SW480 (cell line): ENCODE measurements at places on chromosomes 5 and 9.

- peak; percentile 45 for DNase-seq
These were observed 28.0 kb downstream of the RFK start for GRCh38 chr9:76366275-76366674.

GRCh38 chr9:97365634-97366033 is 46.3 kb upstream of the TDRD7 start:
- no peak for DNase-seq

- DNase-seq, result no peak
These were observed 59.1 kb upstream of the ZFAND5 start for GRCh38 chr9:72424131-72424530.

GRCh38 chr5:108420158-108420557 is 38.3 kb upstream of the FBXL17 start:
- no peak for DNase-seq

DNA sequence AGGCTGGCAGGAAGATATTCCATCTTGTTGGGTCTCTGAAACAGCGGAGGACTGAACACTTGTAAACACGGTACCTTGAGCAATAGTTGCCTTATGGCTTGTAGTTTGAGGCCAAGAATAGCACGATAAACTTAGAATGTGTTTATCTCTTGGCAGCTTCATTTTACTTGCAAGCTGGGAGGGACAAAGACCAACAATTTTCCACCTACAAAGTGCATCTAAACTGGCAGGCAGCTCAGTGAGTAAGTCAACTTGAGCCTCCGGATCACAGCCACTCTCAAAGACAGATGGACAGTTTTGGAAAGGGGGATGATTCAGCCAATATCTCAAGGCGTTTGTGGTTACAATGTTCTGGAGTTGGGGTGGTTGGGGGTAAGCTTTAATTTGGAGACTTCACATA is 652.6 kb downstream of the CETN3 start:
- no peak for DNase-seq

DNA sequence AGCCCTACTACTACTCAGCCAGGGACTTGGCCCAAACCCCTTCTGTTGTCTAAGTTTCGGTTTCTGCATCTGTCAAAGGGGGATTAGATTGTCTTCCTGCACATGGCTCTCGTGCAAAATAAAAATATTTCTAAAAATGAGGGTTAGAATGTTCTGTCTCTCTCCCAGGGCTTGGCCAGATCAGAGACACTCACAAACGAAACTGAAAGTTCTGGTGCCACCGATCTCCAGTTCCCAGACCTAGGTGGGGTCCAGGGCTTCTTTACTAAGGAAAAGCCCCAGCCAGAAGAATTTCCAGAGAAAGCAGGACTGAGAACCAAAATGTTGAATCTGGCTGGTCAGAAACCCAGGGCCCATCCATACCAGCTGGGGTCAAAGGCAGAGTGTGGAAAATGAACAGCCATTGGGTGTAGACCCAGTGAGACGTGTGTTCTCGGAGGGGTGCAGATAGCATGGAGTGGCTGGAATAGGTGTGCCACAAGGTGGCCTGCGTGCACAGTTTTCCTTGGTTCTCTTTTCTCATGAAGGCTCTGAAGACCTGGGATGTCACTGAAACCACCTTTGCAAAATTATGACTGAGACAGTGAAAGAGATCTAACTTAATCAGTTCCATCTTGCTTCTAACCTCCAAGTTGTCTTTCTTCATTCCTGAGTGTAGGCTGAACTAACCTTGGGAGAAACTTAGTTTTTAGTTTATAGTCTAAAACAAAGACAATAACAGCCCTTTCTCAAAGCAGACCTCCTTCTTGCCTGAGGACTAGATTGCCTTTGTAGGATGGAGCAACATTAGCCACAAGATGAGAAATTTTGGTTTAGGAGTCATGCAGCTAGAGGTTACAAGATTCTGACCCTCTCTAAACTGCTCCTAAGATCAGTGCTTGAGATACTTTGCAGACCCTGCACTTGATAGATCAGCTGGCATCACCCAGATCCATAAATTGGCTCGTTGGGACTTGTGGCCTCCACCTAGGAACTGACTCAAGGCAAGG is 2.3 kb upstream of the SLC23A1 start:
- DNase-seq, result peak; percentile 44

GRCh38 chr9:121962421-121962820 is 130.7 kb downstream of the TTLL11 start:
- DNase-seq, result no peak

DNA sequence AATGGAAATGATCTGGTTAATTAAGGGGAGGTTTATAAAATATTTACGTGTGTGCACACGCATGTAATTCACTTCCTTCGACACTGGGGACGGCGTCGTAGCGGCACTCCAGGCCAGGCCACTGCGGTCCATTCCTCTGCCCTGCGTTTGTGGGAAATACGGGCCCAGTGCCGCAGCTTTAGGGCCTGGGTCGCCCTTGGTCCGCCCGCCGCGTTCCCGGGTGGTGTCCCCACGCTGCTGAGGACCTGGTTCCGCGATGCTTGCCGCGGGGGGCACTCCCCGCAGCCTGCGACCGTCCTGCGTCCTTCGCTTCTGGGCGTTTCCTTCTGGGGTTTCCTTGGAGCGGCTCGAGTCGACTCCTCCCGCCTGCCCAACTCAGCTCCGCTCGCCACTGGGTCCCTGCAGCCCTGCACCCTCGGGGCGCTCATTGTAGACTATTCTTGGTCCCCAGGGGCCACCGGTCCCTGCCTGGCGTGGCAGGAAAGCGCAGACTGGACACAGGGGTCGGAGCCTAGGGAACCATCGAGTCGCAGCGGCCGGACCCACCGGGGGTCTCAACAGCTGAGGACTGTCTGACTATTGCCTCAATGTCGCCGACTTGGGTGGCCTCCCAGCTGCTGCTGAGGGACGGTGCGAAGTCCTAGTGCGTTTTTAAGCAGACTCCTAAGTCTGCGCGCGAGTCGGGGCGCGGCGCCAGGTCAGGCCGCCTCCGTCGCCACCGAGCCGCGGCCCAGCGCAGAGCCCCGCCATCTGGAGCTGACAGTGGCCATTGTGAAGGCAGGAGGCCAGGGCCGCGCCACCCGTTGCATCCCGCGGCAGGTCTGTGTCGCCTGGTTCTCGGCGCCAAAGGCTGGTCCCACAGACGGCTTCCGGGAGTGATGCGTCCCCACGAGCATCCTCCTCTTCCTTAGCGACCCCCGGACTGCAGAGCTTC is 4.4 kb upstream of the IRX1 start:
- no peak for DNase-seq

DNA sequence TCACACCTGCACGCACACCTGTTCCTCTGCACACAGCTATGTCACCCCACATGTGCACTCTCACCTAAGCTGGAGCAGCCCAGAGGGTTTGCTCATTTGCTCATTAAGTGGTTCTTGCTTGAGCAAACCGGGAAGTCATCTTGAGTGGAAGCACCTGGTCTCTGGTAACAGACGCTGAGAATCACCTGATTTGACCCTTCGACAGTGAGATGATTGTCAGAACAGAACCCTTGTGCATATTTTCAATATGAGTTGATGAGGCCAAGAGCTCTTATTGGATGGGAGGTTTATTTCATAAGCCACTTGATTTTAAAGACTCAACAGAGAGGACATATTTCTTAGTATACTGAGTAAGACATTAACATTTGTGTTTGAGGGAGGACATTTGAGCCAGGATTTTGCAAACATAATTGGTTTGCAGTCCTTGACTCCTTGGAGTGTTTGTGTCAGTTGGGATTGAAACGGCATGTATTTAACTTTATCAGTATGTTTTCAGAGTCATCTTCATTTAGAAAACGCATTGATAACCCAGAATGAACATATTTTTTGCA is 22.1 kb upstream of the LPCAT1 start:
- DNase-seq, result no peak

DNA sequence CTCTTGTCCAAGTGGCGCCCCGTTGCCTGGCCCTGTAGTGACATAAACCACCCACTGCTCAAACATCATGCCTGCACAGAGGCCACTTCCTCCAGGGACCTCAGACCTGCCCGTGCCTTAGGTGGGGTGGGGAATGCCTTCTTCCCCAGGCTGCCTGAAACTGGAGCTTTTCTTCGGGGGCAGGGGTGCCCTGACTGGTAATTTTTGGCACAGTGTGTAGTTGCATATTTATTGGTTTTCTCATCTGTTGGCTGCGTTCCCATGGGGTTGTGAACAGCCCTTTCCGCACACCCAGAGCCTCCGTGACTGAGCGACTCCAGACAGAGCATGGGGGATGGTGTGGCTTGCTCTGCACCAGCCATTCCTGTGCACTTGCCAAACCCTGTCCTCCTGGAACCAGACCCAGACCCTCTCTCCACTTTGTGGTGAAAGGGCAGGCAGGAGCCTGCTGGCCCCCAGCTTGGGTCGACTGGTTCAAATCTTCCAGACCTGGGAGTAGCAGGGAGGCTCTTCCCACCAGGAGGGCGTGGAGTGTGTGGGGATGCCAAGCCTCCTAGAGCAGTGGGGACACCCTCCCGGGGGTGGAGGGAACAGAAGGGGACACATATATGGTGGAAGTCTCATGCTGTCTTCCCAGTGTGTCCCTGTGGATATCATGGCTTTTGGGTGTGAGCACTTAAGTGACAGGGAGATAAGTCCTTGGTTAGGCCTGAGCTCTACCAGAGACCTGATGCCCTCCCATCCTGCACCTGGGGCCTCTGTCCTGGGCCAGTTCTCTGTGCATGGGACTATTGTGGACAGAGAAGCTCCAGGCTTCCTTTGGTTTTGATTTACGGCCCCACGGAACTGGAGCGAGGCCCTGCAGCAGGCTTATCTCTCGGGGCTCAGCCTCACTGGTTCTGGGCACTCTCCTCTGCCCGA is 39.6 kb downstream of the WNK2 start:
- DNase-seq, result no peak

- DNase-seq, result no peak
These were observed 114.0 kb downstream of the ADAMTS2 start for GRCh38 chr5:179231309-179231708.

DNA sequence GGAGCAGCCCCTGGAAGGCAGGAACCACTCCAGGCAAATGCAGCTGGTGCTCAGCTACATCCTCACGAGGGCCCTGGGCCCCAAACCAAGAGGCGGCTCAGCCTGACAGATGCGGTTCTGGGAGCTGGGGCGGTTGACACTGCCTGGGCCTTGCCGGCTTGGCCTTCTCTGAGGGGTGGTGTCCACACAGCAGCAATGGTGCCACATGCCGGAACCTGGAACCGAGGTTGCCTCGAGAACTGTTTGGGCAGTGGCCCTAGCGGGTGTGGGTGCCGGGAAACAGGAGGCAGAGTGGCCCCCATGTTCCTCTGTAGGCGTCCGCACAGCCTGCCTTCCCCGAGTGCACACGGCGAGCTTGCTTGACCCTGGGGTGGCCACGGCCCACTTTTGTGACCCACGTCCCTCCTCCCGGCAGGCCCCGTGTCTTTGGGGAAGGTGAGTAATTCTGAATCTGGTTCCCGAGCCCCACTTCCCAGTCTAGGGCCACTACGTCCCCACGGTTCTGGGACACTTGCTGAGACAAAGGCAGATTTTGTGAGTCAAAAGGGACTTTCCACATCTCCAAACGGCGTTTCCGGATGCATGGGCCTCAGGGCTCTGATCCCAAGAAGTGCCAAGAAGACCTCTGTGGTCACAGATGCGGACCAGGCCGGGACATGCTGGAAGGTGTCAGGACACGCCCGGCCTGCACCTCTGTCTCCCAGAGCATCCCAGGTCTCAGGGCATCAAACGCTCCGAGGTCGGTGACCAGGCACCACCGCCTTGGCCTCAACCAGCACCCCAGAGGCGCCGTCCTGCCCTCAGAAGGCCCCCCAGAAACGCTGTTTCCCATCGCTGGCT is 27.7 kb upstream of the SLC12A7 start:
- DNase-seq, result no peak

DNA sequence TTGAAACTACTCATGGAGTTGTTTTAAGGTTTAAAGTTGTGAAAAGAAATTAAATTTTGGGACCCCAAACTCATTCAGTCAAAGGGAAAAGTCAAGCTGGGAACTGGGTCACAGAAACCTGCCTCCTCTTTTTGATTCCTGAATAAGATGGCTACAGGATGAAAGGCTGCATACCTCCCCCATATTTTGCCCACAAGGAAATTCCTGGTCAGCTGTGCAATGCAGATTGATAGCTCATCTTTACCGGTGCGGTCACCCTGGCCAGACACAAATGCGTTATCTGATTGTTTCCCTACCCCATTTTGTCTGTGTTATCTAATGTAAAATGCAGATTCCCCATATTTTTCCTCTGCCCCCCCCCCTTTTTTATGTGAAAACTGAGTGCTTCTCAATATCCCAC is 1.3 kb downstream of the HAVCR2 start:
- peak; percentile 72 for DNase-seq

- no peak for DNase-seq
These were observed 196.4 kb downstream of the CDK5RAP2 start for GRCh38 chr9:120383611-120383998.
